Vagina (tissue), 2 donors: ENCODE measurements at places on chromosomes 6 and 20. TPM values are rescaled to one million over a fixed set of nuclear protein-coding genes. Genes with fewer than 3 reads are reported as not detected.

- no peak for DNase-seq
These were observed 3.0 kb upstream of the GPX5 start for GRCh38 chr6:28522594-28523240.

DNA sequence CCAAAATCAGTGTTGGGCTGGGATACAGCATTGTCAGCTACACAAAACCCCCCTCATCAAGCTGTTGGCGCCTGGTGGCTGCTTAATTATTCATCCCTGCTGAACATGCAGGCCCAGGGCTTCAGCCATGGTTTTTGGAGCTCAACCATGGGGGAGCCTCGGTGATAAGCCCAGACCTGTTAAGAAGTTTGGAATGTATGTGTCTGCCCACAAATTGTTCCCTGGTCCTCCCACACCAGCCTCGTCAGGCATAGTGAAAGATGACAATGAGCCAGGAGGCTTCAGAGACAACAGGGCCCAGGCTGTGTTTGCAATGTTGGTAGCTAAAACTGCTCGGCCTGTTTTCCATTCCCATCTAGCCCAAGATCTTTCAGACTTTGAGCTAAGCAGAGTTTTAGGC lies 34.8 kb upstream of the SIRPA start:
- DNase-seq = no peak

DNA sequence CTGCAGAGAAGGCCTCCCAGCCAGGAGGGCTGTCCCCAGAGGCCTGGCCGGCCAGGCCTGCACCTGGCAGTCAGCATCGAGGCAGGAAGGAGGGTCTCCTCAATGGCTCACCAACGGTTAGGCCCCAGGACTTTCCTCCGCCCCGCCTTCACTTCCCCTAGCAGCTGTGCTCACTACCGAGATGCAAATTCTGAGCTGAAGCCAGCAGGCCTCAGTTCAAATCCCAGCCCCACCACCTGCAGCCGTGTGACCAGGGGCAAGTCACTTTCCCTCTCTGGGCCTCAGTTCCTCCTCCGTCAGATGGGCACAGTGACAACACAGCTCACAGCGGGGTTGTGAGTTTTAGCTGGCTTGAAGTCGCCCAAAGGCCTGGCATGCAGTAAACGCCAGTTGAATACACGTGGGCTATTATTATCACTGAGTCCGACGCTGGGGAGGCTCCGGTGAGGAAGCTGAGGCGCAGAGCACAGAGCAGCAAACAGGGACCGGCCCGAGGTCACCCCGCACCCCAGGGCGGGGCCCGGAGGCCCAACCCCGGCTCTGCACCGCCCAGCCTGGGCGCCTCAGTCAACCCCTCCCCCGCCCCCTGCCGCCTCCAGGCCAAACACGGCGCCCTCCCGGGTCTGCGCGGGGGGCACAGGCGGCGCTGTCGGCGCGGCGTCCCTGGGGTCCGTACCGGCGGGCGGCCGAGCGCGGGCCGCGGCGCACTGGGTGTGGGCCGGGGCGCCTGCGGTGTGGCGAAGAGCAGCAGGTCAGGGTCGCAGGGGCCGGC lies 671 bp downstream of the E2F1 start:
- no peak for DNase-seq

The C20orf141 gene
- total RNA-seq = not detected

The RSPO3 gene
- total RNA-seq = 14.0 TPM

The POPDC3 gene
- not detected for total RNA-seq
